Osteocyte (in vitro differentiated cells): ENCODE measurements at places on chromosomes 13 and 19. TPM values are rescaled to one million over a fixed set of nuclear protein-coding genes. Genes with fewer than 3 reads are reported as not detected.

The REX1BD gene
- total RNA-seq: 55.7 and 59.4 TPM in 2 replicates

The IL4I1 gene
- total RNA-seq: 0.55 TPM in 1 of 2 replicates, not detected in the other

DNA sequence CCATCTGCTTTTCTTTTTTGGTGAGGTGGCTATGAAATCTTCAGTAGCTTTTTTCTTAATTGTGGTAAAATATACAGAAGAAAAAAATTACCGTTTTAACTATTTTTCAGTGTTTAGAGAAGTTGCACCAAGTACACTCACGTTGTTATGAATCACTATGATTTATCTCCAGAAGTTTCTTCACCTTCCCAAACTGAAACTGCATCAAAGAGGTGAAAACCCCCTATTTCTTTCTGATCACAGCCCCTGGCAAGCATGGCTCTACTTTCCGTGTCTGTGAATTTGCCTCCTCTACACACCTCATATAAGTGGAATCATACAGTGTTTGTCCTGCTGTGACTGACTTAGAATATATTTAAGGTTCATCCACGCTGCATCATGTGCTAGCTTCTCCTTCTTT is 15.6 kb upstream of the SIGLEC10 start:
- H3K27me3 ChIP-seq: no peaks in the 10 kb centered on the region
- no peaks in the 10 kb centered on the region for H3K36me3 ChIP-seq
- H3K27ac ChIP-seq: no peak overlapping the region
- H3K4me1 ChIP-seq: no peaks in the 10 kb centered on the region

GRCh38 chr13:39565036-39565949 is 37.7 kb downstream of the LHFPL6 start:
- H3K27me3 ChIP-seq: no peaks in the 10 kb centered on the region
- DNase-seq: no peak
- peak overlapping the region; percentile 63 for H3K4me3 ChIP-seq
- peak overlapping the region; percentile 92 for H3K27ac ChIP-seq
- H3K4me1 ChIP-seq: peaks cover 65% of the 10 kb centered on the region

DNA sequence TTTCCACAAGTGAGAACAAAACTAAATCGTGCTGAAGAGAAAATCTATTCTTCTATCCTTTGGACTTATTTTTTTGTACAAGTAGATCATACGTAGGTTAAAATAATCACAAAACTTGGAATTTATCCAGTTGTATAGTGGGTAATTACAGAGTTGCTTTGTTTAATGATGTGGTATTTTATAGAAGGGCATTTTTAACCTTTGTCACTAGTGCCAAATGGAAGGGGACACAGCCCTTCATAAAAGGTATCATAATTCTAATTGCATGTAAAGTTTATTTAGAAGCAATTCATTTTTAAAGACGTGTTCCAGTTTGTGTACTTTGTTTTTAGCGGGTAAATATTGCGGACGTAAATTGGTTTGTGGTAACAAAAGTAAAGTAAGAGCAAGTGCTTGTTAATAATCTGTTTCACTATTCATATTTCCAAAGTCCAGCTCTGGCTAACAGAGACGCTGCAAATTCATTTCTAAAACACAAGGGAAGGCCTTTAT is 99.5 kb downstream of the ERCC5 start:
- peaks cover 39% of the 10 kb centered on the region for H3K27me3 ChIP-seq
- DNase-seq: no peak
- no peak overlapping the region for H3K27ac ChIP-seq

GRCh38 chr19:17429641-17430113 is 9.8 kb downstream of the MVB12A start:
- no peaks in the 10 kb centered on the region for H3K27me3 ChIP-seq
- H3K4me3 ChIP-seq: no peak overlapping the region
- H3K36me3 ChIP-seq: no peaks in the 10 kb centered on the region
- peaks cover 5% of the 10 kb centered on the region for H3K4me1 ChIP-seq
- H3K27ac ChIP-seq: no peak overlapping the region

DNA sequence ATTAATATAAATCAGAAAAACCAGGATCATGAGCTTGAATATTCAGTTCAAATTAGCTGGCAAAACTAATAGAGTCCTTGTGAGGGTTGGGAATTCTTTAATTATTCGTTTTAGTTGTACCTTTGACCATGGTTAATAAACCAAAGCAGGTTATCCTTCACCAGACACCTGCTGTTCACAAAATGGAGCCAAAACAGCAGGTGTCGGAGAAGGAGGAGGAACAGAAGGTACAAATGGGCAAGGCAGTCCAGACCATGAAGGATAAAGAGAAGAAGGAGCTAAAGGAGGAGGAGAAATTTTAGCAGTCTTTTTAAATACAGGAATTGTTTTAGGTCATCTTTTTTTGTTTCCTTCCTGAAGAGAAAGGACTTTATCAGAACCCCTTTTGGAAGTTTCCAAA is 106.1 kb downstream of the NHLRC3 start:
- H3K4me1 ChIP-seq: peaks cover 6% of the 10 kb centered on the region
- no peak overlapping the region for H3K27ac ChIP-seq
- no peaks in the 10 kb centered on the region for H3K36me3 ChIP-seq

- no peaks in the 10 kb centered on the region for H3K27me3 ChIP-seq
- DNase-seq: no peak
- H3K36me3 ChIP-seq: peaks cover 5% of the 10 kb centered on the region
- peak overlapping the region; percentile 82 for H3K27ac ChIP-seq
Observed at GRCh38 chr13:110525328-110526319, 35.9 kb downstream of the RAB20 start.

- H3K4me1 ChIP-seq: peaks cover 29% of the 10 kb centered on the region
- peak overlapping the region; percentile 95 for H3K27ac ChIP-seq
- no peaks in the 10 kb centered on the region for H3K27me3 ChIP-seq
- peak overlapping the region; percentile 95 for H3K4me3 ChIP-seq
- H3K36me3 ChIP-seq: peaks cover 19% of the 10 kb centered on the region
Observed at GRCh38 chr19:48390188-48391099, 907 bp downstream of the KDELR1 start.

GRCh38 chr13:103284466-103284865 is 218.2 kb upstream of the SLC10A2 start:
- peaks cover 24% of the 10 kb centered on the region for H3K4me1 ChIP-seq
- H3K4me3 ChIP-seq: no peak overlapping the region
- no peaks in the 10 kb centered on the region for H3K27me3 ChIP-seq
- no peak for DNase-seq
- no peaks in the 10 kb centered on the region for H3K36me3 ChIP-seq
